ENCODE measurements at places on chromosomes 2 and 18.

DNA sequence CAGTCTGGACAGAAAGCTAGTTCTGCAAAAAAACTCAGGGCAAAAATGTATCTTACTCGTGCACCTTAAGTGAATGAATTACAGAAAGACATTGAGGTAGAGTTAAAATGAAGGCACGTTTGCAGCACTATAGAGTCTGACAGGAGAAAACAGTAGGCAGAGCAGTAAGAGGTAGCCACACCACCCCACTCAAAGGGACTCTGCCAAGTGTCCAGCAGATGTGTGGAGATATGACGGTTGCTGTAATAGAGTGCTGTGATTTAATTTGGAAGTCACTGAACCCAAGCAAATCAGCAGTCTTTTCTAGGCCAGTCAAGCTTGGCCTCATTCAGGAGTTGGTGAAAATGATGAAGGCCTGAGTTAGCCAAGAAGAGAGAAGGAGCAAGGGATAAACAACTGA lies 464.4 kb downstream of the PTPRM start:
- DNase-seq, result no peak

DNA sequence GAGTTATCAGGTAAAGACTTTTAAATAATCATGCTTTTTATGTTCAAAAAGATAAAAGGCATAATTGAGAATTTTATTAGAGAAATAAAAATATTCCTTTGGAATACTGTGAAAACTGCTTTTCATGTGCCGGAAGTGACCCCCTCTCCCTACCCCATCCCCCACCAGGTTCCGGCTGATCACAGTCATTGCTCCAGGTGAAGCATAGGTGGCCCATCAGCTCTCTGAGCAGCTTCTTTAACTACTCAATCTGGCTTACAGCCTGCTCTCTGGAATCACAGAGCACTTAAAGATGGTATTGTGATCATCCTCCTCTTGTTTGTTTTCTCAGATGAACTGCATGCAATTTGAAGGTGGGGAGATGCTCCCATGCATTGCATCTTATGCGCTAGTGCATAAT lies 257.7 kb downstream of the EN1 start:
- no peak for DNase-seq

GRCh38 chr2:239201531-239201876 lies 199.3 kb downstream of the HDAC4 start:
- no peak for DNase-seq

- DNase-seq, result no peak
Measured at GRCh38 chr2:59658906-59659635, 894.4 kb downstream of the BCL11A start.

DNA sequence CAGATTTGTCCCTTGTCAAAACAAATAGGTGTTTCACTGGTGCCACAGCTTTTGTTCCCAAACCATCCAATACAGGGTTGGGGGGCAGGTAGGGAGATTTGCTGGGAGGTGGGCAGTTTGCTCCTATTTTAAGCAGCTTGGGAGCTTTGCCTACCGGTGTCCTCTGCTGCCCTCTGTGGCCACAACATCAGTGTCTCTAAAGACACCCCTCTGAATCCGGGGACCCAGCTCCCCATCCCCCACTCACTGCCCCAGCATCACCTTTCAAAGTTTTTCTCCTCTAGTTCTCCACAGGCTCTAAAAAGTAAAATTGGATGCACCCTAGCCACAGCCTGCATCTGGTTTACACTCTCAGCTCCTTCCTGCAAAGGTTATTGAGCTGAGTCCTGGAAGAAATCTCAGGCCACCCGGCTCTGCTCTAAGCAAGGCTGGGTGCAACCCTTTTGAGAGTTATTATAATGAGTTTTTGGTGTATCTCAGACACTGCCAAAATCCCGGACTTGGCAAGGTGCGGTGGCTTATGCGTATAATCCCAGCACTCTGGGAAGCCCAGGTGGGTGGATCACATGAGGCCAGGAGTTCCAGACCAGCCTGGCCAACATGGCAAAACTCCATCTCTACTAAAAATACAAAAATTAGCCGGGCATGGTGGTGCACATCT lies 2.9 kb upstream of the EPAS1 start:
- DNase-seq, result no peak

DNA sequence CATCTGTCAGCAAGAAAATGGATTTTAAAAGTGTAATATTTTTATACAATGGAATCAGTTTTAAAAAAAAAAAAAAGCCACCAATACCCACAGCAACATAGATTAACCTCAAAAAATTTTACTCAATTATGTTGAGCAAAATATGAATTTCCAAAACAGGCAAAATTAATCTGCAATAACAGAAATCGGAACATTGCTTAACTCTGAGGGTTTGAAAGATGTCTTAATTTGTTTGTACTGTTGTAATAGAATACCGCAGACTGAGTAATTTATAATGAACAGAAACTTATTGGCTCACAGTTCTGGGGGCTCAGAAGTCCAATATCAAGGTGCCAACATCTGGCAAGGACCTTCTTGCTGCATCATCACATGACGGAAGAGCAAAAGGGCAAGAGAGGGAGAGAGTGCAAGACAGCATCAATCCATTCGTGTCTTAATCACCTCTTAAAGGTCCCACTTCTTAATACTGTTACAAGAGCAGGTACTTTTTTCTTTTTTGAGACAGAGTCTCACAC lies 31.8 kb upstream of the TNFAIP6 start:
- DNase-seq, result no peak

DNA sequence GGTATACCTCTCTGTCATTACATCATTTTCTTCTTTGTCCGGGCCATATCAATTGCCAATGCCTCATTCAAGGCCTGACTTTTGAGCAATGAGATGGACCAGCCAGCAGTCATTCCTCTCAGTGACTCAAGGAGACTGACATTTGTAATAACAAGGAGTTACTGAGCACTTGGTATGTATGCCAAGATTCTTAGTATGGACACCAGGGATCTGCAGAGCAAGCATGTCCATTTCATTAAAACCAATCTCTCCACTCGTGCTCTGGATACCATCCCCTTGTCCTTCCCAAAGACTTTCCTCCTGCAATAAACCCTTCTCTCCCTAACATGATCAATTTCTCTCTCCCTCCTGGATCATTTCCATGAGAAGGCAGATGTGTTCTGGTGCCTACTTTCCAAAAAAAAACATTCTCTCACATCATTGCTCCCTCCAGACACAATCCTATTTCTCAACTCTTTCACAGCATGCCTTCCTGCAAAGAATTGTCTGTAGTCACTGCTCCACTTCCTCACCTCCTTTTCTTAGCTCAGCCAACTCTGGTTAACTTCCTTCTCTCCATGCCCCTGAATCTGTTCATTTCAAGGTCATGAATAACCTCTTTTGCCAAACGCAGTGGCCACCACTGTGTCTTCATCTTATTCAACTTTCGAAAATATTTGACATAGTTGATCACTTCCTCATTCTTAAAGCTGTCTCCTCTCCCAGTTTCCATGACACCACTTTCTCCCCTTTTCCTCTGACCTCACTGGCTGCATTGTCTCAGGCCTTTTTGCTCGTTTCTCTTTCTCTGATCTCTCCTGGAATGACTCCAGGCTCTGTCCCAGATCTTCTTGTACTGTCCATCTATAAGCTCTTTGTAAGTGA lies 102.8 kb upstream of the CYP1B1 start:
- DNase-seq, result no peak

- DNase-seq, result no peak
Measured at GRCh38 chr2:184637781-184638180, 39.5 kb downstream of the ZNF804A start.

DNA sequence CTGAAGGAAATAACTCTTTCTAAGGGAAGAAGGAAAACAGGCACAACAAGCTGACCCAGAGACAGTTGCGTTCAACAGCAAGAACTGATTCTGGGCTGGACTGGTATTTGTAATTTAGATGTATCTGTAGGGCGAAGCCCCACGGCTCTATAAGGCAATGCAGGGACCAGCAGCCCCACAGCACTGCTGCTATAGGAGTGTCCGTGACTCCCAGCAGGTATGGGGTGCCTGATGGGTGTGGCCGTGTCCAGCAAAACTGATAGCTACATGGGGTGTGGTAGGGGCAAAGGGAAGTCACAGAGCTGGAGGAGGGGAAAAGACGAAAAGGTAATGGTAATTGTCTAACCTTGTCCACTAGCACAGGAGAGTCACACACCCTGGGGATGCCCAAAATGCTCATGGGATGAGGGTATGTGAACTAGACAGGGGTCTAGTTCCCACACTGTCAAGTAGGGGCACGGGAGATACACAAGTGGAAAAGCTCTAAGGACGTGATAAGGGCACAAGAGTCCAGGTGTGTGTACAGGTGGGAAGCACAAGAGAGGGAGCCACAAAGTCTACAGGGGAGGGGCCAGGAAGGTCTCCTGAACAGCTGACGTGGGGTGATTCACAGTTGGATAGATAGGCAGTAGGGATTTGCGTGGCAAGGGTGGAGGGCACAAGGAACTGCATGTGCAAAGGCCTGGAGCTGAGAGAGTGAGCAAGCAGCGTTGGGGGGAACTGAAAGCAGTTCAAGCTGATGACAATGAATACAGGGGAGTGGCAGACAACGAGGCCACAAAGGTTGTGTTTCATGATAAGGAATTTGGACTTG lies 48.5 kb upstream of the ASPRV1 start:
- DNase-seq, result no peak

DNA sequence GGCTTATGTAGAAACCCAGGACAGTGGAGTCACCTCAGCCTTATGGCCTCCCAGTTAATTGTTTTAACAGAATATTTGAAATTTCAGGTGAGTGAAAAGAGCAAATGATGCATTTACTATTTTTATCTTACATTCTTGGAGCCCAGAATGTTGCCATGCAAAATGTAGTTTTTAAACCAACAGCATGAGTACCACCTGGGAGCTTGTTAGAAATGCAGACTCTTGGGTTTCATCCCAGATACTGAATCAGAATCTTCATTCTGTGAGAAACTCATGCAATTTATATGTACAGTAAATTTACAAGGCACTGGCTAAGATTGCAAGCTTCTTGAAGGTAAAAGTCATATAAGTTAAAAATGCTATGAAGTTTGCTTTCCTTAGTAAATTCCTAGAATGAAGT lies 654.5 kb upstream of the CDH2 start:
- DNase-seq, result no peak

DNA sequence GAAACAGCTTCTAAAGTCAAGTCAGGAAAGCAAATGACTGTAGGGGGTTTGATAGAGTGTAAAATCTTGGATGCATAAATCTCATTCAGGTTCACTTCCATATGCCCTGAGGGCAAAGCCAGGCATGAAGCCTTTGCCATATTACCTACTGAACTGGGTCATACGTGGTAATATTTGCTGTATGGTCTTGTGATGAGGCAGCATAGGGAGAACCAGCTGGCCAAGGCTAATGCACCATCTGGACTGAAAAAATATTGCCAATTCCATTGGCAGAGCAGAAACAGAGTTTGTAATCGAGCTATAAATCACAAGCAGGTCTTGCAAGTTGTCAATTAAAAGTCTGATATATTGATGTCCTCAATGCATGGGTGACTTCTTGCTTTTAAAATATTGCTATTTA lies 243.8 kb downstream of the ERBB4 start:
- no peak for DNase-seq

GRCh38 chr2:12855508-12855907 lies 138.8 kb downstream of the TRIB2 start:
- DNase-seq, result no peak
